ENCODE measurements at places on chromosomes 11 and 22.
A peak's percentile ranks its signal among the peaks of the same experiment; 100 is the strongest.

GRCh38 chr11:121391914-121392313 is 60.2 kb upstream of the SORL1 start:
- no peak for DNase-seq

GRCh38 chr11:69444381-69445130 is 36.9 kb upstream of the LINC01488 start:
- DNase-seq: peak; percentile 88

GRCh38 chr11:68051191-68052136 is 12.6 kb downstream of the TCIRG1 start:
- DNase-seq: no peak

DNA sequence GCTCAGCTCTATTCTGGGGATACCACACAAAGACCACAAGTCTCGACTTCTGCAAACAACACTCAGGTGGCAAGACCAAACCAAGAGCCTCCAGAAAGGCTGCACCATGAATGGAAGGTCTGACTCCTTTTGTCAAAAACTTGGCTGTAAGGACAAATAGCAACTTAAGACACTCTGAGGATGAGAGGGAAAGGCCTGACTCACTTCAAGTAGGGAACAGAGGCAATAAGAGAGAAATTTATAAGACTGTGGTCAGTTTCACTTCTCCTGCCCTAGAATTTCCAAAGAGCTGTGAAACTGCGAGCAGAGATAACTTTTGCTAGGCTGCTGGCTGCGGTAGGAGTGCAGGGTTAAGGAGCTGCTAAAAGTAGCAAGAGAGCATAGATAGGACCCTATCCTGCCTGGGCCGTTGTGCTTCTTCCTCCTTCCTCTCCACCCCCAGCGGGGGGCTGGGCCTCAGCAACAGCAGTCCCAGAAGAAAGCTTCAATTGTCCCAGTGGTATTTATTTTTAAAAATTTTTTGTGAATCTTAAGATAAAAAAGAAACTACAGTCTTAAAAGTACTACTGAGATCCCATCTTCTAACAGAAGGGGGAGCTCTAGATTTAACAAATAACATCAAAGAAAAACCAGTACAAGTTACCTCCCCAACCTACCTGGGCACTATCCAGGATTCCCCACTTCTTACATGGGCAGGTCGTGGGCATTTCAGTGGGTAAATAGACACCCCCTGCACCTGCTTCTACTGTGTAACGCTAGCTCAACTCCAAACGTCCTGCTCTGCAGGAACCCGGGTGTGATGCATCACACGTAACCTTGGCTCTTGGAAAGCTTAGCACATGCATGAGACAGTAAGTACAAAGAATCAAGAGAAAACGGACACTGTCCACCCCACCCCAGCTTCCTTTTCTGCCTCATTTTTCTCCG is 66.4 kb downstream of the SGSM3 start:
- peak; percentile 82 for DNase-seq

DNA sequence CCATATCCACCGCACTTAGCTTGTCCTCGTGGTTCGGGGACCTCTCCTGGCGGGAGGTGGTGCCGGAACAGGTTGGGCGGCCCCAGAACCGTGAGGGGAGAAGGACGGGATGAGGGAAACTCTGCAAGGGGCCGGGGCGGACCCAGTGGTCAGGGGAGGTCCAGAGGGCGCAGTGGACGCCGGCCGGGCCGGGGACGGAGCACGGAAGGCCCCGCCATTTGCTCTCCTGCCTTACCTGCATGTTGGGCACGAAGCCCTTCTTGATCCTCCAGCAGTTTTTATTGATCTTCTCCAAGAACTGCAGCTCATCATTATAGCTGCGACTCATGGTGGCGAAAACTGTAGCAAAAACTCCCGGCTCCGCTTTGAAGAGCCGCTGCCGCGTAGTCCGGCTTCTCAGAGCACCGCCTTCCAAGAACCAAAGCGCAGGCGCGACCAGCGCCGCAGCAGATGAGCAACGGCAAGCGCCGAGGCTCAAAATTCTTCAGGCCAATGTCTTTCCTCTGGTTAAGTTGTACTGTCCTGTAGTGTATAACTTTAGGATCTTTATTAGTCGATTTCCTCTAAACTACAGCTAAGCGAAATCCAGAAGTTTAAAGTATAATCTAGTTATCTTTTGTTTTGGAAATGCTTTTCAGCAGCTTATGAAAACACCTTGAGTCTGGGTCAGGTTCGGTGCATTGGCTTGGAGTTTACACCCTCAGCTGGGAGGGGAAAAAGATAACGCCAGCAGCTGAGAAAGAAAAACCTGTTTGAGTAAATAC is at the start of gene RTCB:
Gene RTCB (minus strand): TSS at position 419 of the 764 bp plus-strand sequence. CDS start 91 bp downstream, at position 328.
- peak; percentile 98 for DNase-seq

DNA sequence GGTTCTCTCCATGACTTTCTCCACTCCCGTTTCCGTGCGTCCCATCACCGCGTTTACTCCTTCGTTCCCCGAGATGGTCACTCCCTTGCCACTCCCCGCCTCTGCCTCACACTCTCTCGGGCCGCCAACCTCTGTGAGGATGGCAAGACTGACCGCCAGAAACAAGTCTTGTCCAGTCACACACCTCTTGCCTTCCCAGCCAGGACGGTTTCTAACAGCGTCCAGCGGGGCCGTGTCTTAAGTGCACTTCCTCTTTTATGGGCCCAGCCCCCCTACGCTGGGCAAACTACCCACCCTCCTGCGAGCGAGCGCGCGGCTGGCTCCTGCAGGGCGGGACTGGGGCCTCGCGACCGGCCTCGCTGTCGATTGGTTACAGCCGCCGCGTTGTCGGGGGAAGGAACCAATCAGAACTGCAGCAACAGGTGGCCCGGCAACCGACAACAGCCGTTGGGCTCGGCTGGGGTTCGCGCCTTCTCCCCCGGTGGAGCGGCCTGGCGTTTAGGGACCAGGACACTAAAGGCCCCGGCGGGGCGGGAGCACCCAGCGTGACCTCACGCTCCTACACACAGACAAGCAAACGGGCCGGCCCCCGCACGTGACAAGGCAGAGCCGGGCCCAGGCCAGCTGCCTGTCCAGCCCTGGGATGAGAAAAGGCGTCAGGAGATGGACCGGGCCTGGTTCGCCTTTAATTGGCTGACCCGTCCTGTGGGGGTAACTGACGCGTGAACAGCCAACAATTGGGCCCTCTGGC is 522 bp upstream of the UCP2 start:
- DNase-seq: peak; percentile 96

GRCh38 chr22:32005453-32005852 is 37.6 kb upstream of the SLC5A1 start:
- no peak for DNase-seq

Measured in suppressor macrophage treated with lipopolysaccharide for 1 hour (primary cell).